ENCODE measurements at places on chromosomes 7 and 10.
A peak's percentile ranks its signal among the peaks of the same experiment; 100 is the strongest.

DNA sequence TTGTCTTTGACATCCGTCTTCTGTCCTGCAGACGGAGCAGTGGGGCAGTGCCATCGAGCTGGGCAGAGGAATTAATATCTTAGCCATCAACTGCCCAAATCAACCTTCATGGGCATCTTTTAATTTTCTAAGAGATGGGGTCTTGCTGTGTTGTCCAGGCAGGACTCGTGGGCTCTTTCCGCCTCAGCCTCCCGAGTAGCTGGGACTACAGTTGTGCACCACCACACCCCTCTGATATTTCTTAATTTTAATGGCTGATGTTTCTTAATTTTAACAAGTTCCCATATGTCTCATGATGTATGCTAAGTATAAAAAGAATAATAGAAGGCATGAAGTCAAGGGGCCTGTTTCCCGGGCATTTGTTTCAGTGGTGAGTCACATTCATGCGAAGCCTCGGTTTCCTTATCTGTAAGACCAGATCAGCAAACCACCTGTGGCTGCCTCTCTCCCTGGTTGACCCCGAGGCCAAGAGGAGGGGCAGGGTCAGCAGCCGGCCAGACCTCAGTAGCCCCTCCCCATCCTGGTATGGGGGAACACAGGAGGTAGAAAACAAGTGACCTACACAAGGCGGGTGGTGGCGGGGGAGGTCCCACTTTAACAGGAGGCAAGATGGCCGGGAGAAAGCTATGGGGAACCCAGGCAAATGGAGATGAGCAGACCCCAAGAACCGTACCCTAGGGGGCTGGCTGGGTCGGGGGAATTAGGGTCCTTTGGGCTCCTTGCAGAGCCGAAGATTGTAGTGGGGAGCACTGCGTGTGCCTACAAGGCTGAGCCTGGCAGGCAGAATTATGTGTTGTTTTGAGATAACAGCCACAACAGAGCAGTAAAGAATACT lies 85.5 kb downstream of the CUX1 start:
- peak; percentile 34 for DNase-seq

GRCh38 chr10:59234816-59235429 lies 58.5 kb downstream of the PHYHIPL start:
- peak; percentile 33 for DNase-seq

DNA sequence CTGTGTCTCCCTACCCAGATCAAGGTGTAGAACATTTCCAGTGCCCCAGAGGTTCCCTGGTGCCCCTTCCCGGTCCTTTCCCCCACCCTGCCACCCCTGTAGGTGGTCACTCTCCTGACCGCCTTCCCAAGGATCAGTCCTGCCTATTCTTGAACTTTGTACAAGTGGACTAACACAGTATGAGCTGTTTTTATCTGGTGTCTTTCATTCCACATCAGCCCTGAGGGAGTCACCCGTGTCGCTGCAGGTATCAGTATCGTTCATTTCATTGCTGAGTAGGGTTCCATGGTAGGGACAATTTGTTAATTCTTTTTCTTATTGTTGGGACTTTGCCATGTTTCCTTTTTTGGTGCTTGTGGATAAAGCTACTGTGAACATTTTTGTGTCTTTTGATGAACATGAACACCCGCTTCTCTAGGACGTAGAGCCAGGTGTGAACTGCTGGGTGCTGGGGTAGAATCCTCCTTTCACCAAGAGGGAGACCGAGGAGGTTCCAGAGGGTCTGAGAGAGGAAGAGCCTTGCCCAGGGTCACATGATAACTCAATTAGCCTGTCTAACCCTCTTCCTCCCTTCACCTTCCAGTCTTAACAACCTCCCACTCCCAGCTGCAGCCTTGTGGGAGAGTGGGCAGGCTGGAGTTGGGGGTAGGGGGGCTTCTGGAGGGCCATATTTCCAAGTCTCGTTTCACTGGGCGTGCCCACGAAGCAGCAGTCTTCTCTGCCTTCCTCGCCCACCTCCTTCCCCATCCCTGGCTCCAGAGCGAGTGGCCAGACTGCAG lies 18.0 kb downstream of the PALD1 start:
- no peak for DNase-seq

GRCh38 chr7:155731380-155731779 lies 80.9 kb downstream of the SHH start:
- DNase-seq = no peak

DNA sequence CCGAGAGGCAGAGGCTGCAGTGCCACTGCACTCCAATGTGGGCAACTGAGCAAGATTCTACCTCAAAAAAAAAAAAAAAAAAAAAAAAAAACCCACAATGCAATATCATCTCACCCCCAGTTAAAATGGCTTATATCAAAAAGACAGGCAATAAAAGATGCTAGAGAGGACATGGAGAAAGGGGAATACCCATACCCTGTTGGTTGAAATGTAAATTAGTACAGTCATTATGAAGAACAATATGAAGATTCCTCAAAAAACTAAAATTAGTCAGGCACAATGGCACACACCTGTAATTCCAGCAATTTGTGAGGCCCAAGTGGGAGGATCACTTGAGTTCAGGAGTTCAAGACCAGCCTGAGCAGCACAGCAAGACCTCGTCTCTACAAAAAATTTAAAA lies 25.7 kb downstream of the ABI1 start:
- DNase-seq = no peak

DNA sequence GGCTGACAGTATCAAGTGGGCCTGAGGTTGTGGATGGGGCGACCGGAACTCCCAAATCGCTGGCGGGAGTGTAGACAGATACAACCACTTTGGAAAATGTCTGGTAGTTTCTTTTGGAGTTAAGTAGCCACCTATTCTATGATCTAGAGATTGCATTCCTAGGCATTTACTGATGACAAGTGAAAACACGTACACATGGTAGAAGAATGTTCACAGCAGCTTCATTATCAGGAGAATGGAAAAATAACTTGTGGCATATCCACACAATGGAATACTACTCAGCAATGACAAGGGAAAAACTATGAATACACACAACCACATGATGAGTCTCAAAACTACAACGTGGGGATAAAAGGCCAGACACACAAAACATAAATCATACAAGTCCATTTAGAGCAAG lies 146.0 kb downstream of the MYOF start:
- no peak for DNase-seq

GRCh38 chr10:71217266-71218045 lies 5.1 kb downstream of the UNC5B start:
- DNase-seq = no peak

DNA sequence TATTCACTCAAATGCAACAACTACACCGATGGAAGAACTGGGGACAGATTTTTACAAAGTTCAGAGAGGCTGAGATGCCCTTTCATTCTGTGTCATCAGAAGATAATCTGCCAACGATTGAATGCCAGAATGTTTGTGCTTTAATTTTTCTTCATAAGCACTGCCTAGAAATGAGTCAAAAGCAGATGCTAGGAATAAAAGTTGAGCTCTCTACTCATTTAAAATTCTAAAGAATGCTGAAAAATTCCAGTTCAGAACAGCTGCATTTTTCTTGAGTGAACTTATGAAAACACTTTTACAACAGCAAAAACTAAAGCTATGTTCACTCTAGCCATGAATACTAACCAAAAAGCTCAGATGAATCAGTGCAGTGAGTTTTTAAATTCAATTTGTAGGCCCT lies 22.3 kb upstream of the FAM133B start:
- no peak for DNase-seq

DNA sequence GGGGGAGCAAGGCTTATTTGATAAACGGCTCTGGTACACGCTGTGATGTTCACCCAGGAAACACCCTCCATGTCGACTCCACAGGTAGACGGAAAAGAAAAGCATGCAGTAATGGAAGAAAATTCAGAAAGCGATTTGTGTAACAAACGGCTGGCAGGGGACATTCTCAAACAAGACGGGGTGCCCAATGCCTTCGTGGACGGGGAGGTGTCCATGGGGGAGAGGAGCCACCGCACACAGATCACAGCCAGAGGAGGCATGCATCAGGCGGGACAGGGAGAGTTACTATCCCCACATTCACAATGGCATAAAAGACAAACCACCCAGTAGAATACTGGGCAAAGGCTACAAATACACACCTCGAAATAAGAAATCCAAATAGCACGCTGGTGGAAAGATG lies 20.1 kb downstream of the CNPY1 start:
- no peak for DNase-seq

- no peak for DNase-seq
Measured at GRCh38 chr10:110268971-110269370, 35.7 kb downstream of the SMNDC1 start.

- peak; percentile 53 for DNase-seq
Measured at GRCh38 chr10:119700321-119700954, 25.4 kb upstream of the INPP5F start.

DNA sequence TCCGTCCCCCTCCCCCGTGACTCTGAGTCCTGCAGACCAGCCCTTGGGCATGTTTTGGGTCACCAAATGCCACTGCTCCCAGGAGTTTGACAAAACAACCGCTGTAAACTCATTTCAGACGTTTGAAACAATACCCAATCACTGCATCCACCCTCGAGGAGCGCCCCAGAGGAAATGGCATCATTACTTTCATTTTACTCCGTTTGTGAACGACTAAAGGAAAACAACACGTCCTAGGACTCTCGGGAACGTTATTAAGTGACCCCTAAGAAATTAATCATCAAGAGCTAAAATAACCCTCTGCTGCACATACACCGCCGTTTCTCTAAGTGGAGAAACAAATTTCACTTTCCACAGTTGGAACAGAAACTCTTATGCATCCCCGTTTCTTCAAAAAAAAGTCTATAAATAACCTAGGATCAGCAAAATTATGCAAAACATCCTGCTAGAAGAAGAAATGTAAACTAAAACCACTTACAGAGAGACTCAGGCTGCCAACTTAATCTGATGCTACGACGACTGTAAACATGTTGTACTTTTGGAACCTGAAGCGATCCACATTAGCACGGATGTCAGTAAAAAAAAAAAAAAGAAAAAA lies 109.9 kb upstream of the EFCAB10 start:
- DNase-seq = no peak

DNA sequence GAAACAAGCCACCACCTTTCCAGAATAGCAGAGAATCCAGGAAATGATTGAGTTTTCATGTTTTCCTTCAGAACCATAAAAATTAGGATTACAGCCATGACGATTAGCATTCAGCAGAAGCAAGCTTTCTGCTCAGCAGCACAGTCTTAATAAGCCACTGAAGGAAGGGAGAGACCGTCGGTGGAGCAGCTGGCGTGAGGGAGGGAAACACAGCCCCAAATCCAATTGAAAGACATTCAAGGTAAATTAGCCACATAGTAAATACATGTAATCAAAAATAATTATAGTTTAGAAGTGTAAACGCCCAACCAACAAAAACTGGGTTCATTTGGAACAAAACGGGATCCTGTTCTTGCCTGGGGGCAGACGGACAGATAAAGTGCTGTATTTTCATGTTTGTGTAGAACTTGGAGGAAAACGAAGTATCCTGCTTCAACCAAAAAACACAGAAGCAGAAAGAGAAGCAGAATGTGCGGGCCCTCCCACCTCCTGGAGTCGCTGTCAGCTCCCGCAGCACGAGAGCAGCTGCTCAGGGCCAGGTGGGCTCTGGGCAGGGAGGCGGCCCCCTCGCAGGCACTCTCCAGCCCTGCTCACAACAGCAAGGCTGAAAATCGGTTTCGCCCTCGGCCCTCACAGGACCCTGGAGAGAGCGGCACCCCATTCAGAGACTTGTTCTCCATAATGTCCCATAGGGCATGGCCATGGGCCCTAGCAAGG lies 84.9 kb downstream of the TCERG1L start:
- DNase-seq = no peak

DNA sequence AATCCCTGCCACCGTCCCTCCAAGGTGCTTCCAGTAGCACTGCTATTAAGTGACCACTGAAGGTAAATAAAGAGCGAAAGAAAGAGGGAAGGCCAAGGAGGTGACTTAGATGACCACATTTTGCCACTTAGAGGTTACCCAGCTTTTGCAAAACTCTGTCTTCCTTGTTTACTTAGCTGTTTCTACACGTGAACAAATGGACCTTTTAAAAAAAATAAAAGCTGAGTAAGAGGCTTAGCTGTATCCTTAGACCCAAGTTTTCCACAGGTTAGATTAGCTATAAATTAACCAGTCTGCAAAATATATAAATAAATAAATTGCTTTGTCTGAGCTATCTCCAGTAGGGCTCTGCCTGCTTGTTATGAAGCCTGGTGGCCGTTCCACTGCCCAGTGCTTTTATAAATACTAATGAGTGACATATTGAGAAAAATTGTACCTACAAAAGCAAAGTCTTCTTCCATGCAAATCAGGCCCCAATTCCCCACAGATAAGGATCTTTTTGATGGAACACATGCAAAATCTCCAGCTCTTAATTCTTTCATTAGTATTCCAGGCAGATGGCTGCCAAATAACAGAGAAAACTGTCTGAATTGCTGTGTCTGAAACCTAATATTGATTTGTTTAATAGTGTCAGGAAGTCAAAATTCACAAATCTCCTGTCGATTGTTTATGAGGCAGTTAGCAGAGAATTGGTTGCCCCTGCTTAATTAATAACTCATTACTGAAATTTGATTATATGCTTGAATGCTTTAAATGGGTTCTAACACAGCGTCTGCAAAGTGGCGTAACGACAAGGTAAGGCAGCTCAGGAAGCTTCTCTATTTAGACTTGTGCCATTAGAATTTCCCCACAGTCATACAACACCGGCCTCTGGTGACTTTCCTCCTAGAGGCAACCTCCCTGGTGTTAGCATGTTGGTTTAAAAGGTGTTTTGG lies 176.7 kb downstream of the EMX2 start:
- no peak for DNase-seq

GRCh38 chr10:103044942-103045489 lies 126.9 kb downstream of the CNNM2 start:
- no peak for DNase-seq

DNA sequence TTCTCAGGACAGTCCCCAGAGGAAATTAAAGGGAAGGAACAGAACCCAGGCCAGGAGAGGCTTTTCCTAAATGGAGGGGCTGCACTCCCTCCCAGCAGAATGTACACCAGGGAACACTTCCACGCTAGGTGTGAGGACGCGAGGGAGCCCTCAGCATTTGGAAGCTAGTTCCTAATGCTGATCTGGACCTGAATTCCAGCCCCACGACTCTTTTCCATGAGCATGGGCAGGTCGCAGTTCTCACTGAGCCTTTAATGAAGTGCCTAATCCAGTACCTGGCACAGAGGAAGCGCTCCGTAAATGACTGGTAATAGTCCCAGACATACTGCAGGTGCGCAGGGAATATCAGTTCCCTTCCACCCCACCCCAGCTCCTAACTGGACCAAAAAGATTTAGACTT lies 1.1 kb downstream of the ALOX5 start:
- DNase-seq = no peak

- DNase-seq = peak; percentile 39
Measured at GRCh38 chr10:88318803-88319202, 264.3 kb downstream of the RNLS start.

GRCh38 chr10:84593506-84593905 lies 265.1 kb downstream of the CCSER2 start:
- DNase-seq = no peak

GRCh38 chr10:77746047-77746707 lies 108.6 kb upstream of the KCNMA1 start:
- no peak for DNase-seq

GRCh38 chr10:21402606-21403083 lies 122.8 kb downstream of the SKIDA1 start:
- DNase-seq = no peak

- peak; percentile 19 for DNase-seq
Measured at GRCh38 chr10:82377608-82378007, 502.6 kb downstream of the NRG3 start.
